Cardiac muscle cell (in vitro differentiated cells and primary cell): ENCODE measurements at places on chromosomes 11 and 22. TPM values are rescaled to one million over a fixed set of nuclear protein-coding genes. Genes with fewer than 3 reads are reported as not detected.

Gene SNX32
- total RNA-seq: 5.9 and 6.0 TPM in 2 replicates

Gene VSTM5
- 0.15 and 0.21 TPM in 2 replicates for total RNA-seq

Gene OR5B21
- not detected in 2 replicates for total RNA-seq

Gene DKK3
- 180 and 309 TPM in 2 replicates for total RNA-seq

Gene AQP11
- 3.0 and 4.3 TPM in 2 replicates for total RNA-seq

Gene HDAC10
- total RNA-seq: 28.4 and 57.3 TPM in 2 replicates

Gene TEX54
- not detected in 2 replicates for total RNA-seq

Gene MIOX
- not detected in 2 replicates for total RNA-seq

Gene TKFC
- 50.9 and 58.1 TPM in 2 replicates for total RNA-seq

Gene MLC1
- total RNA-seq: 0.11 and 0.27 TPM in 2 replicates

Gene ST14
- 0.12 and 0.21 TPM in 2 replicates for total RNA-seq
